ENCODE measurements at places on chromosomes 7 and 10. TPM values are rescaled to one million over a fixed set of nuclear protein-coding genes. Genes with fewer than 3 reads are reported as not detected.

GRCh38 chr7:157684909-157685429 lies 348.2 kb downstream of the DNAJB6 start:
- no peak for DNase-seq

GARIN1A gene
- total RNA-seq = 0.88 TPM

CALML3 gene
- not detected for total RNA-seq

DNA sequence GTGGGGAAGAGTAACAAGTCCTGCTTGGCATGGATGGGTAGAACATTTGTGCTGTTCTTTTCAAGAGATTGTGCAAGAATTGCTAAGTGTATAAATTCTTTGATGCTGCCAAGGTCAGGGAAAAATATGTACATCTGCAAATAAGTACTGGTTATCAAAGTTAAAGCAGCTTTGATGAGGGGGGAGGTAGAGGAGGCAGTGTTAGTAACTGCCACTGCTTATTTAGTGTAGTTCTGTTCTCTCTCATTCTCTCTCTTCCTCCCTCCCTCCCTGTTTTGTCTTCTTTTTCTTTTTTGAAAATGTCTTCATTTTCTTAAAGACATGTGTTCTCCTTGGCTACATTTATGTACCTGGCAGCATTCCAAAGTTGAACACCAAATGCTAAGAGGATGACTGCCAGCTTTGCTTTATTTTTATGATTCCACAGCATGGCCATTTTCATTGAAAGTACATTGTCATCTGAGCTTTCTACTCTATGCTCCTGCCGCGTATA lies 18.6 kb downstream of the CACNB2 start:
- no peak for DNase-seq

DNA sequence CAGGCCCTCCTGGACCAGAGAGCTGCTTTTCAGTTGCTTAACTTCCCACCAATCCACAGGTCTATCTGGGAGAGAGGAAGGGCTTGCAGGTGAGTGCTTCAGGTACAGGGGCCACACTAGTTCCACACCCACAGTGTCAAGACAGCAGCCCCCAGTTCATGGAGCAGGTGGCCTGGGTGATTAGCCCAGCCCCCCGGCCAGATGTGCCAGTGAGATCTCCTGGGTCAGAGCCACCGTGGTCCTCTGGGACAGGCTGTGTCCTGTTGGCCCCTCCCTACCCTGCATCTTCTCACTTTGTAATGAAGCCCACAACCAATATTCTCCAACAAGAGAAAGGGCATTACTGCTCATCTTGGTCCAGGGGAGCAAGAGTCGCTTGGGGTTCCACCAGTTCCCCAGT lies 30.6 kb downstream of the DRGX start:
- no peak for DNase-seq

GIMAP2 gene
- total RNA-seq = 140 TPM

SLC39A12 gene
- not detected for total RNA-seq

NKX2-3 gene
- total RNA-seq = not detected

DNA sequence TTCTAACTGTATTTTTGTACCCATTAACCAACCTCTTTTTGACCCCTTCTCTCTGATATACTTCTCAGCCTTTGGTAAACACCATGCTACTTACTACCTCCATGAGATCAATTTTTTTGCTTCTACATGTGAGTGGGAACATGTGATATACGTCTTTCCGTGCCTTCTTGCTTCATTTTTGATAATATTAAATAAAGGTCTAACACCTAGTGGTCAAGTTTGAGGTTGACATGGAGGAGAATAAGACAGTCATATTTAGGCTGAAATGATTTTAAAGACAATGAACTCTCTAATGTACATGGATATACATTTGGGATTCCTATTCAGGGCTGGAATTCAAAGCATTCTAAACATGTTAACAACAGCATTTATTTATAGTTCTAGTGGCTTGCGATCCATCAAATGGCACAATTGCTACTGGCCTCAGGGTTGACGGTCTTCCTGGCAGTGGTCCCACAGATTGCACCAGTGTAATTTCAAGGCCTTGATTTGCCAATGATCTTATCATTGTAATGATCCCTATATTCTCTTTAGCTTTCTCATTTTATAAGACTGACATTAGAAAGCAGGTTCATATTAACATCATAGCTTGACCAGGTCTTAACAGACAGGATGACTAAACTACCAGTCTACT lies 315.9 kb upstream of the ETV1 start:
- no peak for DNase-seq

NEUROD6 gene
- not detected for total RNA-seq

DNA sequence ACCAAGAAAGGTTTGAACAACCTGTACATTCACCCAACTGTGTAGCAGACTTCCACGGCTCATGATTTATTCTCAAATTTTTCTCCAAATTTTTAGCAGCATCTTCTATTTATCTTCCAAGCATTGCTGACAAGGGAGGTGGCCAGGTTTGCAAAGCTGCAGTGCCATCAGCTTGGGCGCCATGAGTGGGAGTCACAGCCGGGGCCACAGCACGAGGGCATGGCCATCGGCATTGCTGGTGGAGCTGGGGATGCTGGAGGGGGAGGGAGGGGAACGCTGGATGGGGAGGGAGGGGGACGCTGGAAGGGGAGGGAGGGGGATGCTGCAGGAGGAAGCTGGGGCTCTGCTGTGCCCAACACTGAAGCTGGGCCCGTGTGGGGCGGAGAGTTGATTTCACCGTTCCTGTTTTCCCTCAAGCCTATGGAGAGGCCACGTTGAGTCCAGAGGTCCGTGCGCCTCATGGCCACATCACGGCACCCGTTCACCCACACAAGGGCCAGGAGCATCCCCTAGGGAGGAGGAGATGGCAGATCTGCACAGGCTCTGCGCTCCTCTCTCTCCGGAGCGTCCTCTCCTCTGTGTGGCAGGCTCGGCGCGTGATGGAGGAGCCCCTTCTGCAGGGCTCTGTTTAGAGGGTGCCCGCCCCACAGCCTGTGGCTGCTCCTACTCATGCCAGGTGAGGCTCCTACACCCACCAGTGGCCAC lies 520.2 kb downstream of the DNAJB6 start:
- DNase-seq = no peak

- DNase-seq = no peak
Measured at GRCh38 chr10:74488907-74489306, 337.5 kb upstream of the KAT6B start.

- DNase-seq = no peak
Measured at GRCh38 chr10:131779661-131780394, 121.0 kb upstream of the PPP2R2D start.

SYNPO2L gene
- total RNA-seq = not detected

- no peak for DNase-seq
Measured at GRCh38 chr10:77157248-77158019, 480.2 kb downstream of the KCNMA1 start.

- DNase-seq = no peak
Measured at GRCh38 chr7:149882248-149883047, 8.7 kb downstream of the ATP6V0E2 start.

DNA sequence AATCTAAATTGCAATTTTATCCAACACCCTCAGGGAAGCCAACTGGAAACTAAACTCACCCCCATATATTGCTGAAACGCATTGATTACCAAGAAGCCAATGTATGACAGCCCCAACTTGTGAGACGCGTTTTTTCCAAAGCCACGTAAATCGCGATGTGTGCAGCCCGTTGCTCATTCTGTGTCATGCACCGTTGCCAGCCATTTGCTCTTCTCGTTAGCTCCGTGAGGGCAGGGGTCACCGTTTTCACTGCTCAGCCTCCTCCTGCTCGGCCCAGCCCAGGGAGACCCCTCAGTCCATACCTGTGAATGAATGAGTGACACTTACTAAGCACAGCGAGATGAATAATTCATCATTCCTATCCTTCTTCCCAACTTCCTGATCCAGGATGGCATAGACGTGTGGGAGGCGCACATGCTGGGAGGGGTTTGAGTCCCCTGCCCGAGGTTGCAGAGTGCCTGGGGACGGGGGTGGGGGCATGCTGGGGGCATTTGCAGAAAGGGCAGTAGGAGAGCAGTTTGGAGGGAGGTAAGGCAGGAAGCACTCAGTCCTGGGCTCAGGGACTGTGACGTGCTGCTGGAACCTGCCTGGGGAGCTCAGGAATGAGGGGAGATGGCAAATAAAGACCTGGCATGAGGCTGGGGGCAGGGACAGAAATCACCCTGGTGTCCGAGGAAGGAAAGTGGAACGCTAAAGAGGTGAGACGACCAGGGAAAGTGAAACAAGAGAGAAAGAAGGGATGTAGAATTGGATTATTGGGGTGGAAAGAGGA lies 104.2 kb upstream of the SDK1 start:
- no peak for DNase-seq

DNA sequence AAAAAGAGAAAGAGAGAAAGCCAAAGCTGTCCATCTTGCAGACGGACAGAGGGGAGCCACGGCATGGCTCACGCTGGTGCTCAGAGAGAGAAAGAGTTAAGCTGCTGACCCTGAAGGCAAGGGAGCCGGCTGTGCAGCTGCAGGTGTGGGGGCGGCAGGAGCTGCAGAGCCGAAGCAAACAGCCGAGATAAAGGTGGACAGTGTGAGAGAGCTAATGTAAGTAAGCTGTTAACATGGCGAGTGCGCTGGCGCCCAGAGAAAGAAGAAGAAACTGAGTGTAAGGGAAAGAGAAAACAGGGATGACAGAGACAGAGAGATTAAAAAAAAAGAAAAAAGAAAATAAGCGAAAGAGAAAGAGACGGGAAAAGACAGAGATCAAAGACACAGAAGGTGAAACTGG lies 18.2 kb downstream of the COL17A1 start:
- DNase-seq = no peak

WDR86 gene
- total RNA-seq = 2.1 TPM

GRCh38 chr7:99399597-99399996 lies 8.8 kb downstream of the PDAP1 start:
- DNase-seq = no peak

DNA sequence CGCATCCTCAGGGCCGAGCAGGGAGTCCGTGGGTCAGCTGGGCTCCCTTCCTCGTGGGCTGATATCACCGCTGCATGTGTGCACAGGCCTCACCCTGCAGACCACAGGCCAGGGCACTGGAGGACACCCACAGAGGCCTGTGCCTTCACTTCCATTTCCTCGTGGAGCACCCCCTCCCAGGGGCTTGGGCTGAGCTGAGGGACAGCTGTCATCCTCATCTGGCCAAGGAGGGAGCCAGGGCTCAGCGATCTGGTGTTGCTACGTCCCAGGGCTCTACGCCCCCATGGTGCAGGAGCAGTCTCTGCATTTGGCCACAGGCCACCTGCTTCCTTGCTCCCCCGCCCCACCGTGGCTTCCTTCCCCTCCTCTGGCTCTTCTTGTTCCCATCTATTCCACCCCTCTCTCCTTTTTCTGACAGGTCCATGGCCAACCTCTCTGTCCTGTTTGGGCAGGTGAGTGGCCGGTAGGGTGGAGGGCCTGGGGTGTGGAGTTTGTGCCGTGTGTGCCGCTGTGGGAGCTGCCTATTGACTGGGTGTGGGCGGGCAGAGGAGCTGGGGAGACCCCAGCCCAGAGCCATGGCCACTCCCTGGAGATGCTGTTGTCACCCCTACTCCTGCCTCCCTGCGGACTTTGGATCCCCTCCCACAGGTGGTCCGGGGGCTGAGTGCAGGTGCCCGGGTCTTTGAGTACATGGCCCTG lies 8.3 kb upstream of the ASIC3 start:
- DNase-seq = no peak

- DNase-seq = no peak
Measured at GRCh38 chr7:41439515-41439879, 263.4 kb downstream of the INHBA start.

BTBD16 gene
- total RNA-seq = not detected

- DNase-seq = peak; percentile 66
Measured at GRCh38 chr7:22726345-22726906, 574 bp upstream of the IL6 start.

UTF1 gene
- total RNA-seq = not detected

DNA sequence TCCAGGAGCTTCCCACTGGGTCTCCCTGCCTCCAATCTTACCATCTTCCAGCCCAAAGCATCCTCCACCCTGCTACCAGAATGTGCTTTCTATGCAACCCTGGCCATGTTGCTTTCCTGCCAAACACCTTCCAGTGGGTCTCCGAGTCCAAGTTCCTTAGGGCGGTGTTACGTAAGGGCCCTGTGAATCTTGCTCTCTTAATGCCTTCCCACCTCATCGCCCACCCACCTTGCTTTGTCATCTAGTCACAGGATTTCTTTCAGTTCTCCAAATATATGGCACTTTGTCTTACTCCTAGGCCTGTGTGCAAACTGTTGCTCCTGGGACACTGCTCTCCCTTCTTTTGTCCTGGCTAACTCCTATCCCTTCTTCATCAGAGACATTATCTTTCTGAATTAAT lies 344.5 kb downstream of the RPS24 start:
- no peak for DNase-seq

DNA sequence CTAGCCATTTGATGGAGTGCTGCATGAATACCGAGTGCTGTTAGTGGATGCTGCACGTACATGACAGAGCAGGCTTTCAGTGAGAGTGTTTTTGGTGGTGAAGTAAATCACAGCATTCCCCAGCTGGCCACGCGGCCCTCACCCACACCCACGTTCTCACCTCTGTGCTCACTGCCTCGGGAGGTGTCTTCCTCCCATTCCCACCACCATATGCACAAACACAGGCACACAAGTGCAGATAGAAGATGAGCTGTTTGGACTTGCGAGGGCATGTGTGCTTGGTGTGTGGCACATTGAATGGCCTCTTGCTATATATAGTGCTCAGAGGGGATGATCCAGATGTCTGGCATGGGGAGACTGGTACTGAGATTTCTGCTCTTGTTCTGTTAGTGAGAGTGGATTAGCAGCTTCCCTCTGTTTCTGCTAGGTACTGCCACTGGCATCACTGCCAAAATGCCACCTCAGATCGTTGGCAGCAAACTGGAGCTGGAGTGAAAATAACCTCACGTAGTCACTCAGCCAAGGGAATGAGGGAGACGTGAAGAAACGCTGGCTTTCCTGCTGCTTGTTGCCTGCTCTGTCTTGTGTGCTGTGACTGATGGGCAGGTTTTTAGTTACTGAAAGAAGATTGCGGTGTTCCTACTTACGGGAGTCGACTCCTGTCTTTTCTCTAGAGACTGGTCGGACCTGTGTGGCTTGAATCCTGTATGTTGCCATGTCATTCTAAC lies 19.1 kb downstream of the DNAJB6 start:
- no peak for DNase-seq

GRCh38 chr10:45470098-45471012 lies 96.3 kb downstream of the ALOX5 start:
- peak; percentile 68 for DNase-seq

TRPV5 gene
- not detected for total RNA-seq

- DNase-seq = peak; percentile 49
Measured at GRCh38 chr10:16891375-16892313, 74.4 kb upstream of the RSU1 start.

GRCh38 chr7:33459340-33459751 lies 330.0 kb downstream of the BBS9 start:
- no peak for DNase-seq

DNA sequence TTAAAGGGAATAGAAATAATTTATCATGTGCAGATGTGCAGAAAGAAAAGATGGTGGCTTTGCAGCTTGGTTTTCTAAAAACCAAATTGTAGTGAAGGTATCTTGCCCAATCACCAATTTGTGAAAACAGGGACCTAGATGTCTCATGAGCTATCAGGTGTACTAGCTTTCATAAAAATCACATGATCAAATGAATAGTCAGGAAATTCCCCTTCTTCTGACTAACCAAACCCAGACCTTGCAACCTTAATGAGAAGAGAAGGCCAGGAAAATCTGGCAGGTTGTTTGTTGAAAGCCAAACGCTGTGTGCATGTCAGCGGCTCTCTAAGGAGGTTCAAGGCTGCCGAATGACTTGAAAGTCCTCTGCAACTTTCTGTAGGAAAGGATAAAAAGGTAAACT lies 304.4 kb upstream of the NRP1 start:
- DNase-seq = no peak

HACD1 gene
- total RNA-seq = 0.88 TPM

- DNase-seq = no peak
Measured at GRCh38 chr10:76268530-76268929, 837.1 kb downstream of the LRMDA start.

HOXA7 gene
- total RNA-seq = not detected

Data from activated naive CD8-positive, alpha-beta T cell treated with anti-CD3 and anti-CD28 coated beads, Interleukin-2, amount 10 ng/mL, durations not matched to agents 7 days and 5 days (primary cell).